ENCODE measurements at places on chromosomes 6 and 20.

GRCh38 chr6:20366082-20366830 lies 35.4 kb upstream of the E2F3 start:
- DNase-seq = peak; percentile 61

DNA sequence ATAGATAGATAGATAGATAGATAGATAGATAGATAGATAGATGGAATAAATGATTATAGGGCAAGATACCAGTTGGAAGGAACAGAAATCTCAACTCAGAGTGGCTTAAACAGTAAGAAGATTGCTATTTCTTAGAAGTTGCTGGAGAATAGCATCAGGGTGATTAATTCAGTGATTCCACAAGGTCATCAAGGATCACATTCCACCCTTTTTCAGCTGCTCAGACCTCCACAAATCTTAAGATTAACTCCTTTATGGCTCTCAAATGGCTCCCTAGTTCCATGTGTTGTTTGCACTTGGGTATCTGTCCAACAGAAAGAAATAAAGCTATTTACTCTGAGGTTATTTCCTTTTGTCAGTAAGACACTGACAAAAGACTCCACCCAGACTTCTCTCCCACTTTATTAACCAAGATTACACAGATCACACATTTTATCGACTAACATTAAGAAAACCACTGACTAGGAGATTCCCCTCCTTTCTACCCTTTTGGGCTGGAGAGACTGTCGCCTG lies 68.3 kb upstream of the KIF16B start:
- no peak for DNase-seq

DNA sequence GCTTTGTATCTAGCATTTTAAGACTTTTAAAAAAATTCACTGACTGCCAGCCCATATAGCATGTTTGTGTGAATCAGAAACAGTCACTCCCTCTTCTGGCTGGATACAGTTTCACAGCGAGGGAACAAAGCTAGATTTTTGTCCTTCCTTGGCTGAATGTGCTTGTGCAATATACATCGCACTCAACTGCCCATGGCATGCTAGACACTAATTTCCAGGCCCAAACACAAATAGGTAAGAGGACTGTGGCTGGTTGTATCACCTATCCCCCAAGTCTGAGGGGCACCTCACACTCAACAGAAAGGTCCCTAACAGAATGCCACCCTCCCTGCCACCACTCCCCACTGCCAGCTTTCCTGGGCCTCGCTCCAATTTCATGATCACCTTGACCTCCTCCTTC lies 16.2 kb upstream of the BLCAP start:
- DNase-seq = no peak

GRCh38 chr6:34951731-34952130 lies 62.7 kb downstream of the ANKS1A start:
- DNase-seq = no peak

DNA sequence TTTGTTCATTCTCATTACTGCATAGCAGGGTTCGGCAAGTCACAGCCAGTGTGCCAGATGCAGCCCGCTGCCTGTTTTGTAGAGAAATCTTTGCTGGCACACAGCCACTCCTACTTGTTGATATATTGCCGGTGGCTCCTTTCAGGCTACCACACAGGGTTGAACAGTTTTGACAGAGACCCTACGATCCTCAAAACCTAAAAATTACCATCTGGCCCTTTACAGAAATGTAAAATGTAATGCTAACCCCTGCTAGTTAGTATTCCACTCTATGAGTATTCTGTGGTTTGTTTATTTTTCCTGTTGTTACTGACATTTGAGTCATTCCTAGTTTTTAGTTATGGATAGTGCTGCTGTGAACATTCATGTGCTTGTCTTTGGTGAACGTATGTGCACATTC lies 11.5 kb downstream of the DHX35 start:
- no peak for DNase-seq

DNA sequence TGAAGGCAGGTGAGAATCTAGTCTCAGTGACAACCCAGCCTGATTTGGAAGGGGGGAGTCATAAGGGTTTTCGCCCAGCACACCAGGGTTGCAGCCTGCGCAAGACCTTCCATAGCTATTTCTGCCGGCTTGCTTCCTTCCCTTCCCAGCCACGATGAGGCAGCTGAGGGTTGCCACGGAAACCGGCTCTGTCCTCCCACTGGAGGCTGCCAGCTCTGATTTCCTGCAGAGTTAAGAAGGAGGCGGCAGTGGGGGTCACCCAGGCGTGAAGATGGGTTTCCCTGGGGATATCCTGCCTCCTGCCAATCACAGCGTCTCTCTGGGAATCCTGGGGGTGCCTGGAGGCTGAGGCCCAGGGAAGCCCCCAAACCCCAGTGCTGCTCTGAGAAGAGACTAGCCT lies 23.1 kb upstream of the KCNB1 start:
- DNase-seq = no peak

GRCh38 chr6:39073471-39074355 lies 25.1 kb downstream of the GLP1R start:
- DNase-seq = no peak

- no peak for DNase-seq
Measured at GRCh38 chr20:45410887-45411286, 2.8 kb downstream of the DBNDD2 start.

- DNase-seq = no peak
Measured at GRCh38 chr6:36378243-36378920, 9.1 kb downstream of the ETV7 start.

GRCh38 chr20:48294942-48295341 lies 509.7 kb upstream of the SULF2 start:
- DNase-seq = no peak

DNA sequence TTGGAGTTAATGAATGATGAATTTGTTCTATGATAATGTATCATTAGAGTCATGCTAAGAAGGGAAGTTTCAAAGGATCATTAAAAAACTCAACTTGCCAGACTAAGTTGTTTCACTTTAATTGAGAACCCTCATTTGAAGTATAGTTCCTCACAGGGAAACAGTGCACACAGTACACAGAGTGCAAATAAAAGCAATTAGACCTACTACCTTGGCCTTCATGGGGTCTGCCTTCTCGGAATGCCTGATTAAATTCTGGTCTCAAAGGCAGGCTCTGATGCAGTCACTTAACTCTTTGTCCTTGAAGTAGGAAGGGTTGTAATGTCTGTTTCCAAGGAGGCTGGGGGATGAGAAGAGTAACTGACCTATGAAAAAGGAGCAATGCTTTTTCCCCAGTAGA lies 457.3 kb downstream of the TBC1D32 start:
- DNase-seq = no peak

GRCh38 chr6:109118337-109118736 lies 23.0 kb downstream of the CEP57L1 start:
- DNase-seq = no peak

- no peak for DNase-seq
Measured at GRCh38 chr6:38194282-38194572, 374.7 kb downstream of the ZFAND3 start.

- no peak for DNase-seq
Measured at GRCh38 chr6:46217671-46218131, 46.9 kb upstream of the ENPP5 start.

GRCh38 chr6:38997128-38997761 lies 51.3 kb upstream of the GLP1R start:
- DNase-seq = peak; percentile 6

DNA sequence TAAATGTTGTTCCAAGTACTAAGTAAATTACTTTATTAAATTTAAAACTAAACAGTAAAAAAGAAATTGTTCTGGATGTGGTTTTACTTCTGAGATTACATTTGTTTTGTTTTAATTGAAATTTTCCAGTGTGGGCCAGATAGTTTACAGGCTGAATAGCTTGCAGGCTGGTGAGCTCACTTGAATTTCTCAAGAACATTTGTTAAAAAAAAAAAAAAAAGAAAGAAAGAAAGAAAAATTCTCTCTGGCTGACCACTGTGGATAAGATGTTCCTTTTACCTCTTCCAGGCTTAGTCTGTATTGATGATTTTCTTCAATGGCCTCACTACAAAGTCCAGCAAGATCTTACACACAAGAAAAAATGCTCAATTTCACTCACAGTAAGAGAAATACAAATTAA lies 85.4 kb downstream of the PLCG1 start:
- no peak for DNase-seq

- no peak for DNase-seq
Measured at GRCh38 chr6:116096979-116097816, 3.5 kb upstream of the NT5DC1 start.

DNA sequence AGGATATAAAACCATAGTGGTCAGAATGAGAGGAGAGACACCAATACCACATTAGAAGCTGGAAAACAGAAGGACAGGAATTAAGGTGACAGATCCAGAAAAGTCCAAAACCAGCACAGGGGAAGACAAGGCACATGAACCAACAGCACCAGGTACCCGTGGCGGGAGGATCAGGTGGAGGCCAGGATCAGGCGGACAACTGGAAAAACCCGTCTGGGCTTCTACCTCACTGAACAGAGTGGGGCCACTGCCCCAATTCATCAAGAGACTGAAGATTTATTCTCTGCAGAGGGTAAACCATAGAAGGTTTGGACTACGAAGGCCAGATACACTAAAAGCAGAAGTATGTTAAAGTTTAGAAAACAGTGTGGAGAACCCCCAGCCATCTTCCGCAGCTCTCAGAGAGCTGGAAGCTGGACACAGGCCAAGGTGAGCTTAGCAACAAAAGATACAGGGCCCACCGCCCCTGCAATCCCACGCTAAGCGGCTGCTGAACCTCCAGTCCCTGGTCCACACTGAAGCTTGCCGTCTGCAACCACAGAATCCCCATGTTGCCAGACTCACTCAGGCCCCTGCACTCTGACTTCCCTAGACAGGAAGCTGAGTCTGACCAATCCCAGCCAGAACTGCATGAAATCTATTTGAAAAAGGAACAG lies 29.9 kb downstream of the ABHD12 start:
- DNase-seq = no peak

DNA sequence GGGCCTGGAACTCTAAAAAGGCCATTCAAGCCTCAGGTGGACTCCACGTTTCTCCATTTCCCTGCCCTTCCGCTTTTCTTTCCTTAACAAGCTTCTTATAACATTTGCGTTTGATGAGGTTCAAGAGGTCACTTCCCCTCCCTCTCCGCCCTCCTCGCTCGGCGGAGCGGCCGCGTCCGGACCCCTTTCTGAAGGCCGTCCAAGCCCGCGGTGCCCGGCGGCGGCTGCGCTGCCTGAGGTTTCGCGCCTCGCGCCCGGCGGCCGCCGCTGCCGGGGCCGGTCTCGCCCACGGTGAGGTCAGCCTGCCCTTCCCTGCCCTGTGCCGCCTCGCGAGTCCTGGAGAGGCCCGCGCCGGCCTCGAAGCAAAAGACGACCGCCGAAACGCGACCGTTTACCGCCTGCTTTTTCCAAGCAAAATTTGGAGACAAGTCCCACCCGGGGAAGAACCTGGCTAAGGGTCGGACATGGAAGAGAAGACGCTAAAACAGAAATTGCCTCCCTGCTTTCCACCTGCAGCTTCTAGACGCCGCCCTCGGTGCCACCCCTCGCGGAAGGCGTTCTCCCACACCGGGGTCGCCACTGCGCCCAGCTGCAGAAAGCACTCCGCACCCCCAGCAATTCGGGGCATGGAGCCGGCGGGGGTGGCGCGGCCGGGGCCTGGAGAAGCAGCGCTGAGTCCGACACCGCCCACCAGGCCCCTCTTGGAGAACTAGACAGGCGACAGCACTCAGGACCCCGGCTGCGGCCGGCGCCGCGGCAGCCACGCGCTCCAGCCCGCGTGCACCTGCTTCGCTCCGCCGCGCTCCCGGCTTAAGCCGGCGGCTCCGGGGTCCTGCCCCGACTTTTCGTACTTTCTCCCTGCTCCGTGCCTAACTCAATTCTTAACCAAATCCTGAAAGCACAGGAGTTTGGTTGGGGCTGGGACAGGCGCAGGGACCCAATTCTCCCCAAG lies 11.0 kb upstream of the FOXF2 start:
- no peak for DNase-seq

- no peak for DNase-seq
Measured at GRCh38 chr6:99871641-99872040, 122.4 kb downstream of the MCHR2 start.

DNA sequence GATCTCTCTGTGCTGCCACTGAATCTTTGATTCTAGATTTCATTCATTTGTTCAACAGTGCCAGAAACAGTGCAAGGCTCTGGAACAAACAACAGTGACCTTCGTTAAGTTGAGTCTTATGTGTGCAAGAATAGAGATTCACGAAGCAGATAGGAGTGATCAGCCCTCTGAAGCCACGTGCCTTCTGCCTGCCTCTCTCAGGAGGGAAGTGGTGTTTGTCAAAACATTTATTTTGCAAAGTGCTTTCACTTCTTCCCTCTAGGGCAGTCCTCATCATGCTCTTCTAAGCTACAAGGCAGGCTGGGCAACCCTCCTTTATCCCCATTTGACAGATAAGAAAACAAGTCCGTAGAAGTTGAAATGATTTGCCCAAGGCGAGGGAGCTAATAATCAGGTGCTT lies 204.3 kb downstream of the TFAP2C start:
- no peak for DNase-seq

DNA sequence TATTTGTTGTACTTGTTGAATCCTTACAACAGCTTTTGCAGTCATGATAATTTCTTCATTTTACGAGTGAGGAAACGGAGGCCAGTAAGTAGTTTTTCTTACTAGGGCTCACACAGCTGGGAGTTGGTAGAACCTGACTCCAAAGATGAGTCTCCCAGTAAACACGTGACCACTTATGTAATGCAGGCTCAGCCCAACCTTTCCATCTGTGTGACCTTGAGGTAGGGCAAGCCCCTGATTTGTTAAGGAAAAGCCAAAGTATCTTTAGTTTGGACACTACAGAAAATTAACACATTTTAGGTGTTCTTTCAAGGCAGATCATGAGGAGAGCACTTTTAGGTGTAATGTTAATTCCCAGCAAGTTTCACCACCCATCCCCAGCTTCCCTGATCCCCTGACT lies 111.3 kb downstream of the LRRC1 start:
- no peak for DNase-seq
